ENCODE measurements at places on chromosomes 12 and 14. TPM values are rescaled to one million over a fixed set of nuclear protein-coding genes. Genes with fewer than 3 reads are reported as not detected.
A peak's percentile ranks its signal among the peaks of the same experiment; 100 is the strongest.

GRCh38 chr14:90837355-90837754 is 21.1 kb upstream of the TTC7B start:
- no peak for DNase-seq

DNA sequence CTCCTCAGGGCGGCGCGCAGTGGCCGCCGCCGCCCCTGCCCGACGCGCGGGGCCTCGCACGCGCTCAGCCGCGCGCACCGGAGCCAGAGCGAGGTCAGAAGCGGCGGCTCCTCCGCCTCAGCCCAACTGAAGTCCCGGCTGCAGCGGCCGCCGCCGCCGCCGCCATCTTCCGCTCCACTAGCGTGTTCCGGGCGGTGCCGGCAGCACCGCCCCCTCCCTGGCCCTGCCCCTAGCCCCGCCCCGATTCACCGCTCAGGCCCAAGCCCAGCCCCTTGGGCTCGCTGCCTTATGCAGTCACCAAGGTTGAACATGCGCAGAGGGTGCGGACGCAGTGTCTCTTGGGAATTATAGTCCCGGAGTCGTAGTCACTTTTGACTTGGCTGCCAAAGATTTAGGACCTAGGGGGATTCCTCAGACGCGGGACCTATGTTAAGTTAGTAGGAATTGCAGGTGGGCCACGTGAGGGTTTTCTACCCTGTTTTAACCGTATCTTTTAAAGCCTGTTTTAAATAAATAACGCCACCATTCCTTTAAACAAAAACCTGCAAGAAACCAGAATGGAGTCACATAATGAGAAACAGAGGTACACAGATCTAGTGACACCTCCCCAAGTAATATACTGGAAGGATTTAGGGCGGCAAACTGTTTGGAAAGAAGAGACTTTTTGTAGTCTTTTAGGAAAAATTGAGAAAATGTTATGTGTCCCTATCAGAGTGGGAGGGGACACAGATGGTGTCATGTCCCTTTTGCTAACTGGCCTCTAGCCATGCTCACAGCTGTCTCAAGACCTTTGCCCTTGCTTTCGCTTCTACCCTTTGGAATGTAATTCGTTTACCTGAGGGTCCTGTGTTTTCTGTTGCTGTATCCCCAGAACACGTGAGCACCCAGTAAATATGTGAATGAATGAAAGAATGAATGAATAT is at the start of gene PPTC7:
Gene PPTC7, minus strand, starts transcription at position 182 of the 923 bp plus-strand sequence. CDS start 287 bp downstream, outside the sequence.
- DNase-seq = peak; percentile 94

DNA sequence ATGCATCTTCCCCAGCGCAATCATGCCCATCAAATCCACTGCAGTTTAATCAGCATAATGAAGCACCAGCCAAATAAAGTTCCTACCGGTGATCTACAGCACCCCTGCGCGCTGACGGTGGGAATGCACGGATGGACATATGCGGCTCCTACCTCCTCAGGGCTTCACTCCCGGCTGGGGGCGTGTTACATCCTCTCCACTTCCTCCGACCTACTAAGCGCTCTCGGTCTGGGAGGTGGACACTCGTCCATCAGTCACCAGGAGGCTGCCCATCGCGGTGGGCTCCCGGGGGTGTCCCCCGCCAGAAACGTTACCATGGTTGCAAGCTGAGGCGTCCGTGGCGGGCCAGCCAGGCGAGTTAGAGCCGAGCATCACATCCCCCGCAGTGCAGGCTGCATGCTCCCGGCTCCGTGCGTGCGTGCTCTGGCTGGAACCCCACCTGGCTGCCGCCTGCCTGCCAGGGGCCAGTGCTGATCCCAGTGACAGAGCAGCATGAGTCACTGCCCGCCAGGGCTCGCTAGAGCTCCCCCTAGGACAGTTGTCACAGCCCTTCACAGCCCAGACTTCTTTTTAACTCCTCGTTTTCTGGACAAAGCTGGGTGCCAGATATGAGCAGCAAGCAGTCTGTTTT is 73.0 kb downstream of the CIT start:
- DNase-seq = peak; percentile 21

GRCh38 chr14:53743371-53743770 is 213.3 kb downstream of the BMP4 start:
- no peak for DNase-seq

DNA sequence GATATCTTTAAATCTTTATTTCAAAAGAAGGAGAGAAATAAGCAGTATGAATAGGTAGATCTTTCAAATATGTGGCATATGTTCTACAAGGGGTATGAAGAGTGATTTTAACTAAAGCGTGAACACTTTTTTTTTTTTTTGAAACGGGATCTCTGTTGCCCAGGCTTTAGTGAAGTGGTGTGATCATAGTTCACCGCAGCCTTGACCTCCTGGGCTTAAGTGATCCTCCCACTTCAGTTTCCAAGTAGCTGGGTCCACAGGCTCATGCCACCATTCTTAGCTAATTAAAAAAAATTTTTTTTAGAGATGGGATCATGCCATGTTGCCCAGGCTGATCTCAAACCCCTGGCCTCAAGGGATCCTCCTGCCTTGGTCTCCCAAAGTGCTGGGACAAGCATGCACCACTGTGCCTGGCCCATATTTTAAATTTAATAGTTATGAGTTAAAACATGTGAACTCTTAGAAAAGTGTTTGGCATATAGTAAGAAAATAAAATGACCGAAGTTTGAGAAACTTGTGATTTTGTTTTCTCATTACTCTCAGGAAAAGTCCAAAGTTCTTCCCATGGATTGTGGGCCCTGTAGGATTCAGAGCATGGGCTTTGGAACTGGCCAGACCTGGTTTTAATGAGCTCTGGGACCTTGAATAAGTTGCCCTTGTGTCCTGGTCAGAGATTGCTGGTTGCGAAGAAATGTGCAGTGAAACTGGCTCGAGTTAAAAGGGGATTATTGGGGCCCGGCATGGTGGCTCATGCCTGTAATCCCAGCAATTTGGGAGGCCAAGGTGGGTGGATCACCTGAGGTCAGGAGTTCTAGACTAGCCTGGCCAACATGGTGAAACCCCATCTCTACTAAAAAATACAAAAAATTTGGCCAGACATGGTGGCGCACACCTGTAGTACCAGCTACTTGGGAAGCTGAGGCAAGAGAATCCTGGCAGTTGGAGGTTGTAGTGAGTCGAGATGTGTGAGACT is 27.0 kb downstream of the SLC17A8 start:
- DNase-seq = no peak

DNA sequence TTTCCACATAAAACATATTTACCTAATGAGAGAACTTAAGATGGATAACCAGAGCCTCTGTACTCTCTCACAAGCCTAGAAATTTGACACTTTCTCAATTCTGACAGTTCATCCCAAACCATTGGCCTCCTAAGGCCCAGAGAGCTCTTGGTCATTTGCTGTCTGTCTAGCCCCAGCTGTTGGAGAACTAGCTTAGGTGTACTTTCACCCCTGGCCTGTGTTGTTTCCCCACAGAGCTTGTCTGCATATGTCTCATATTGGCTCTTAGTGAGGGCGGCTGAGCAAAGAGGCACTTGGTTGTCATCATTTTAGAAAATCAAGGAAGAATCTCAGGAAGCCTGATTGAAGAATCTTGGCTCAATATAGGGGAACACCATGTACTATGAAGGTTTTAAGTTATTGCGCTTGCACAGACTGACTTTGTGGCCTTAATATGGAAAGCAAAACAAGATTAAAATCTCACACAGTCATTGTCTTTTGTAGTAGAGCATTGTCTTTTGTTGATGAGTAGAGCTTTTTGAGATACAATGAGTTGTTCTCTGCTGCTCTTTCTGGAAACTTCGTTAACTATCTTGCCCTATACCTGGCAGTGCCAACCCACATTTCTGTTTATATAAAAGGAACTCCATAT is 324.6 kb downstream of the RAD51B start:
- DNase-seq = no peak

- DNase-seq = no peak
Observed at GRCh38 chr12:27500546-27500945, 23.5 kb upstream of the PPFIBP1 start.

- DNase-seq = no peak
Observed at GRCh38 chr12:84857525-84858208, 54.9 kb downstream of the SLC6A15 start.

- DNase-seq = no peak
Observed at GRCh38 chr12:65293735-65294134, 15.3 kb downstream of the MSRB3 start.

DNA sequence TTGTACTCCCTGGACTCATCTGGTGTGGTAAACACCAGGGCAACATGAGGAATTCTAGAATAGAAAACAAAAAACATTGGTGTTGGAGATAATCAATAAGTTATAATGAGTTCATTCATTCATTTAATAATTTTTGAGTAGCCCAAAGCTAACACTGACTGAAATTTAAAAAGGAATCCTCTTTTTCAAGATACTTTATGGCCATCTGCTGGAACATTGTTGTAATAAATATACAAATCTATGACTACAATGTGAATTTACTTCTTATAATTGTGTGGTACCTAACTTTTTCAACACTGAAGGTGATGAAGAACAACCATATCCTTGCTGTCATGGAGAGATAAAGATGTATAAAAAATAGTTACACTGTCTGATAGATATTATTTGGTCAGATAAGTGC is 687.3 kb upstream of the MIS18BP1 start:
- DNase-seq = no peak

DNA sequence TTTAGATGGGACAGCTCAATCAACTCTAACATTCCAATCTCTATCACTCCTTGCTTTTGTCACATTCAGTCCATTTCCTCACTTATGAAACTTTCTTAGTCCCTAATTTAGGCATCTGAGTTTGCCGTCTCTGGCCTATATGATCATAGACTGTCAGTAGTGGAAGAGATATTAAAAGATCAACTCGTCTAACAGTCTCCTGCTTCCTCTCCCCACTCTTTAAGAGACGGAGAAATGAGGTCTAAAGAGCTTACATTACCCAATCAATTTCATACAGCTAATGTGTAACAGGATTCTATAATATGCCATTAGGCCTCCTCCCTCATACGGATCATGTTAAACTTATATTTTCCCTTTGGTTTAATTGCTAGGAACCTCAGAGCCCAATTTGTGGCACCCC is 6.5 kb upstream of the ATP23 start:
- no peak for DNase-seq

DNA sequence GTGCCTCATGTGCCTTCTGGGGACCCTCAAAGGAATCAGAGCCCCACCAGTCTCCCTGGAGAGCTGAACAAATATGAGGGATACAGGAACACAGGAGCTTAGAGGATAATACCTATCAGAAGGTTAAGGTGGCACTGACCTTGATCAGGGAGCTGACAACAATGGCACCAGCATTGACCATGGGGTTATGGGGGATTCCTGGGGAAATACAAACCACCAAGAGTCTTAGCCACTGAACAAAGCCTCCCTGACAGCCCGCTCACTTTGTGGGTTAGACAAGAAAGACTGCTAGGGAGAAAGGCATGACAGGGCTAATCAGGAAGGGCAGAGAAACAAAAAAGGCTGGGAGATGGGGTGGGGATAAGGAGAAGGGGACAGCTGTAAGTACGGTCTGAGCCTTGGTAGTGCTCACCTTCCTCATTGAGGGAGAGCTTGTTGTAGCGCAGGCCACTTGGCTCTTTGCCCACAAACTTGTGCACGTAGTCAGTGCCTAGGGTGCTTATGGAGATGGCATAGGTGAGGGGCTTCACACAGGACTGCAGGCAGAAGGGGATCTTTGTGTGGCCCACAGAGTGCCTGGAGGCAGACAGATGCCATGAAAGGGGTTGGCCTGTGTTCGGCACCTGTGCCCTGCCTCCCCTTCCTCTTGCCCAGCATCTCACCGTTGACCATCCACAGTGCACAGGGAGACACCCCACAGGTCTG is 9.3 kb downstream of the SPRYD4 start:
- DNase-seq = no peak

GRCh38 chr12:43015090-43015737 is 425.7 kb upstream of the PRICKLE1 start:
- DNase-seq = no peak

DNA sequence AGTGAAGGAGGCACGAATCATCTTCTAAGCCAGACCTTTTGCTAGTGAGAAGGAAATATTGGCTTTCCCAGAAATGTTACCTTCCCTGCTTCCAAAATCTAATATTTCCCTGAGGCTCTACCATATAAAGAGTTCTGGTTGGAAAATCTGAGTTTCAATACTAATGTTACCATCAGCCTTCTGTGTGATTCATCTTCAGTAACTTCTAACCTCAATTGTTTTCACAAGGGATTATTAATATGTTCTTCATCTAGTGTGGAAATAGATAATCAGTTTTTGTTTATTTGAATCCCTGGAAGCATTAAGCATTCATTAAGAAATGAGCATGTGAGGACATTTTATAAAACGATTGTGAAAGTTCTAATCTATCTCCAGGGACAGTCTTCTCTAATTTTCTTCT is 720.9 kb downstream of the AACS start:
- no peak for DNase-seq

DNA sequence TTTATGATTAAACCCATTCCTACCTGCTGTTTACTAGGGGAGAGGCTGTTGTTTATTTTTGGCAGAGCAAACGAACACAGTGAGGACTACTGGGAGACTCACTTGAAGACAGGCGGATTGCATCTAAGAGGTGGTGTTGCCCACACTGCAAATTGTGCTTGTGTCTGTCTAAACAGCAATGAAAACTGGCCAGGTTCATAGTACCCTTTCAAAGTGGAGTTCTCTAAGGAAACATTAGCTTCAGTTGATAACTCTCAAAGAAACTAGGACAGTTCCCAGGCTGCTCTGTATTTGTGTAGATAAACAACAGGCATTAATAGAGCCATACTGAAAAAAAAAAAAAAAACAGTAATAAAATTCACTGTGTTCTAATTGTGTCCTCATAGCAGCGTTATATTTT is 466.0 kb upstream of the RGS6 start:
- DNase-seq = no peak

DNA sequence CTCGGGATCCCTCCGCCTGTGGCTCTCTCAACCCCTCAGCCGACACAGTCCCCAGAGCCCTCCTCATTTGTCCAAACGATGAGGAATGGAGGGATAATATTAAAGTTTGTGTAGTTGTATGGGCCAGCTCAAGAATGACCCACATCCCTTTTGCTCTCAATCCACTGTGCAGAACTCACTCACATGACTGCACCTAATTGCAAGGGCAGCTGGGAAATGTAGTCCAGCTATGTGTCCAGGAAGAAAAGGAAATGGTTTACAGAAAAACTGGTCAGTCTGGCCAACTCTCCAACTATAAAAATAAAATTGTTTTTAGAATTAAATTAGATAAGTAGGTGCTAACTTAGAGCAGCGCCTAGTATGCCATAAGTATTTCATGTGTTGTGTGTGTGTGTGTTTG is 66.6 kb downstream of the GALNT8 start:
- no peak for DNase-seq

DNA sequence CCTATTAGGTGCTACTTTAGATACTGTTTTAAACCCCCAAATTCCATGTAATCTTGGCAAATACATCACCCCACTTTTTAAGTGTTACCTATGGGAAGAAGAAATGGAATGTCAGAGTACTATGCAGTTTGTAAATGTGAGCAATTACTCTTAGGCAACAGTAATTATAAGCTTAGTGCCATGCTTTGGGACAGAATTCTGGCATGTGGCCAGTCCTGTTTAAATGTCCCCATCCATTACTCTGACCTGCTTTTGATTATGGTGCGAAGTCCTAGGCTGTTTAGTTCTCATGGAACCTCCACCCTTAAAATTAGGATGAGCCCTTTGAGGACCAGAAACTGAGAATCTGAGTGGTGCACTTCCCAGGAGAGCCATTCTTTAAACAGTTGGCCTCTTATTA is 321.4 kb upstream of the RGS6 start:
- DNase-seq = no peak

Gene GARIN6
- total RNA-seq = not detected

Gene DEPDC4
- total RNA-seq = 2.3 TPM

Gene RFX4
- not detected for total RNA-seq

Gene CD69
- 7.4 TPM for total RNA-seq
